ENCODE measurements at places on chromosomes 6 and 20. TPM values are rescaled to one million over a fixed set of nuclear protein-coding genes. Genes with fewer than 3 reads are reported as not detected.

DNA sequence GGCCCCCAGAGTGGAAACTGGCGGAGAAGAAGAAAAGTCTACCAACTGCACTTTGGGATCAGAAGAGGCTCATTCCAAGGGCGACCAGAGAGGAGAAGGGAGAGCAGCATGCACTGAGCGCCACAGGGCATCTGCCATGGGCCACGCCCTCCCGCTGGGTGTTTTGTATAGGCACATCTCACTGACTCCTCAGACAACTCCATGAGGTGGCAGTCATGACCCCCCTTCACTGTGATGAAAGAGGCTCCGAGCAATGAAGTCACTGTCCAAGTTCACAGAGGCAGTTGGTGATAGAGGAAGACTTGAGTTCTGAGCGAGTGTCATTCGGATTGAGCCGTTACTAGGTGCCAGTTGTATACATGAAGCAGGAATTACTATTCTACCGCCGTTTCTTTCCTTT is 15.4 kb downstream of the BPIFB1 start:
- H3K36me3 ChIP-seq, result no peaks in the 10 kb centered on the region
- H3K4me1 ChIP-seq, result no peaks in the 10 kb centered on the region
- H3K27ac ChIP-seq, result no peak overlapping the region
- H3K4me3 ChIP-seq, result no peak overlapping the region

DNA sequence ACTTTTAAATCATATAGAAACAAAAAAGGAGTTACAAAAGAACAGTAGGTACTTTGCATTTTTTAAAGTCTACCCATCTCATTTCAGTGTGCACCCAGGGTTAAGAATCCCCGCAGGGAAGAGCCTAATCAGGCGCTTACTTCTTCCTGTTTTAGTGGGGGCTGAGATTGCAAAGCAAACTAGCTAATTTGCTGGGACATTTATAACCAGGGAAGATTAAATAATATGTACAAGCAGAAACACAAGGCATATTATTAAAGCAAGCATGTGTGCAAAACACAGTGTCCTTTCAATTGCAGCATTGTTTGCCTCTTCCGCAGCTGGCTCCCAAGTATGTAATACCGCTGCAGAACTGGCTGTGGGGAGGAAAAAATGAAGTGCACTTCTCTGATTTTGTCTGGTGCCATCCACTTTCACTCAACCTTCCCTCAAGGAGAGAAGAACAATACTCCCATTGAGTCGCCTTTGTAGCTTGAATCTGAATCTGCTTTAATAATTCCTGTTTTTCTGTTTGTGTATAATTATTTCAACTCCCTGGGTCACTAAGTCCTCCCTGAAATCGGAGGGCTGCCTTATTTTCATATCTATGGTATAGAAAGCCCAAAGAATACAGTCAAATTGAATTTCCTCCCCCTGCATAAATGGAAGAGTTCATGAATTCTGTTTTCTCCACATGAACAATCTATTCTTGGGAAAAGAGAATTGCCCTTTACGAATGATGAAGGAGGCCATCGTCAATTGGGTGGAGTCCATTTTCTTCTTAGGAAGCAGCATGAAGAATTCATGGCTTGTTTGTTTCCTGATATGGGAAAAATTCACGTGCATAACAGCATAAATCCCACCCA is 23.3 kb upstream of the BCAS1 start:
- DNase-seq, result no peak
- no peaks in the 10 kb centered on the region for H3K27me3 ChIP-seq
- no peak overlapping the region for H3K27ac ChIP-seq
- no peak overlapping the region for H3K4me3 ChIP-seq
- H3K4me1 ChIP-seq, result no peaks in the 10 kb centered on the region

- no peak overlapping the region for H3K27ac ChIP-seq
- peaks cover 12% of the 10 kb centered on the region for H3K4me1 ChIP-seq
- no peak for DNase-seq
- peaks cover 26% of the 10 kb centered on the region for H3K27me3 ChIP-seq
- no peak overlapping the region for H3K4me3 ChIP-seq
These were observed 111.4 kb upstream of the ARMC2 start for GRCh38 chr6:108736832-108737231.

- no peaks in the 10 kb centered on the region for H3K36me3 ChIP-seq
- no peak for DNase-seq
- H3K4me1 ChIP-seq, result peaks cover 11% of the 10 kb centered on the region
These were observed 35.0 kb downstream of the BTBD9 start for GRCh38 chr6:38604700-38605099.

- H3K4me3 ChIP-seq, result no peak overlapping the region
- peaks cover 11% of the 10 kb centered on the region for H3K36me3 ChIP-seq
- no peaks in the 10 kb centered on the region for H3K27me3 ChIP-seq
- H3K27ac ChIP-seq, result no peak overlapping the region
These were observed 6.1 kb downstream of the MANBAL start for GRCh38 chr20:37295595-37295994.

- H3K4me1 ChIP-seq, result peaks cover 41% of the 10 kb centered on the region
- peaks cover 22% of the 10 kb centered on the region for H3K36me3 ChIP-seq
- H3K27ac ChIP-seq, result peak overlapping the region; percentile 78
- peak overlapping the region; percentile 94 for H3K4me3 ChIP-seq
These were observed 669 bp downstream of the PDCD2 start for GRCh38 chr6:170583756-170584180.

DNA sequence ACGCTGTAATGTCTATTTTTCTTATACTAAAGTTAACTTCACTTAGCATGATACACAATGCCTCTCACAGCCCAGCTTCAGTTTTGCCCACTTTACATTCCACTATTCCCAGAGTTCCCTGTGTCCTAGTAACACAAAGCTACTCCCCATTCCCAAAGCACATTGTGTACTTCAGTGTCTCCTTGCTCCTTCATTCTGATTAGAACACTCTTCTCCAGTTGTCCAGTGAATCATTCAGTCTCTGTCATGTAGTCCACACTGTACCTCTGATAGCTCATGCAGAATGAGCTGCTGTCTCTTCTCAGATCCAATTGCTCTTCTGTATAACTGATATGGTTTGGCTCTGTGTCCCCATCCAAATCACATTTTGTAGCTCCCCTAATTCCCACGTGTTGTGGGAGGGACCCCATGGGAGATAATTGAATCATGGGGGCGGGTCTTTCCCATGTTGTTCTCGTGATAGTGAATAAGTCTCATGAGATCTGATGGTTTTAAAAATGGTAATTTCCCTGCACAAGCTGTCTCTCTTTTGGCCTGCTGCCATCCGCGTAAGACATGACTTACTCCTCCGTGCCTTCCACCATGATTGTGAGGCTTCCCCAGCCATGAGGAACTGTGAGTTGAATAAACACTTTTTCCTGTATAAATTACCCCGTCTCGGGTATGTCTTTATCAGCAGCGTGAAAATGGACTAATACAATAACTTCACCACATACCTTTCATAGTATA is 2.1 kb upstream of the TMX4 start:
- DNase-seq, result no peak
- H3K27me3 ChIP-seq, result no peaks in the 10 kb centered on the region
- peaks cover 14% of the 10 kb centered on the region for H3K4me1 ChIP-seq
- H3K36me3 ChIP-seq, result no peaks in the 10 kb centered on the region
- H3K27ac ChIP-seq, result no peak overlapping the region

DNA sequence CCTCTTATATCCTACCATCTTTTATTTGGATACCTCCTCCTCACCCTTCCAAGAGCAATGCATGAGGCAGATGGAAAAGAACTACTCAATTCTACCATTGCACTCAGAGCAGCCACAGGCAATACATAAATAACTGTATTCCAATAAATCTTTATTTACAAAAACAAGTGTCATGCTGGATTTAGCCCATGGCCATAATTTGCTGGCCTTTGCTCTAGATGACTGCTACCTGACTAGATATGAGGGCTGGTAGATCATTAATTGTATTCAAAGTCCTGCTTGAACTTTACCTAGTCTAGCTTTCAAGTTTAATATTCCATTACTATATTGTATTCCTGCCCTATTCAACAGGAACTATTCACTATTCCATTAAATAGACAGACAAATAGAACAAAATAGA is 37.1 kb downstream of the AFG1L start:
- H3K27me3 ChIP-seq, result no peaks in the 10 kb centered on the region
- H3K4me3 ChIP-seq, result no peak overlapping the region
- no peak overlapping the region for H3K27ac ChIP-seq
- H3K4me1 ChIP-seq, result no peaks in the 10 kb centered on the region
- DNase-seq, result no peak
- H3K36me3 ChIP-seq, result no peaks in the 10 kb centered on the region

GRCh38 chr6:124670801-124671200 is 291.4 kb upstream of the RNF217 start:
- no peak for DNase-seq
- H3K4me1 ChIP-seq, result no peaks in the 10 kb centered on the region
- no peak overlapping the region for H3K27ac ChIP-seq
- H3K27me3 ChIP-seq, result no peaks in the 10 kb centered on the region
- H3K36me3 ChIP-seq, result no peaks in the 10 kb centered on the region
- H3K4me3 ChIP-seq, result no peak overlapping the region

- H3K4me1 ChIP-seq, result peaks cover 12% of the 10 kb centered on the region
- no peaks in the 10 kb centered on the region for H3K36me3 ChIP-seq
- DNase-seq, result no peak
- no peak overlapping the region for H3K4me3 ChIP-seq
These were observed 28.6 kb upstream of the PCMTD2 start for GRCh38 chr20:64226686-64227580.

DNA sequence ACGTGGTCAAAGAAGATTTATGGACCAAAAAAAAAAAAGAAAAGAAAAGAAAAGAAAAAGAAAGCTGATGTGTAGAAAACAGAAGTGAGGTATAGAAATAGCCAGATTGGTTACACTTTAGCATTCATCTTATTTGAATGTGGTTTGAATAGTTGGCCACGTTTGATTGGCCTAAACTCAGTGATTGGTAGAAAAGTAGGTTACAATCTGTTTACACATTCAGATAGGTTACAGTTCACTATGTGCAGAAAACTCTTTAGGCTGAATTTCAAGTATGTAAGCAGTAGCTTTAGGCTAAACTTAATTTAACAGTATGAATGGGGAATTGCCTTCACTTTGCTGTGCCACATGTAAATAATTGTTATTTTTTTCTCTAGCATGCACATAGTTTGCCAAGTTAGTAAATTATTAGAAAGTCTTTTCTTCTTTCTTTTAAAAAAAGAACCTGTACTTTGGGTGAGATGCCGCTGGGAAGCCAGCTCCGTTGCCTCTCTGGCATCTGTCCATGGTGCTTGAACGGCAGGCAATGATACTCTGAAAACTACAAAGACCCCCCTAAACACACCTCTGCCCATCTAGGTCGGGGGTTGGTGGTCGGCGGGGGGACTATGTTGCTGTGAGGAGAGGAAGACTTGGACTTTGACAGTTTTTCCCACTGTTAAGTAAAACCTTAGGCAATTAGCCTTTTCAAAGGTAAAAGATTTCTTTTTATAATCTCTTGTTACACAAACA is 173.0 kb downstream of the AIG1 start:
- no peaks in the 10 kb centered on the region for H3K36me3 ChIP-seq
- H3K4me1 ChIP-seq, result no peaks in the 10 kb centered on the region
- H3K27me3 ChIP-seq, result no peaks in the 10 kb centered on the region
- H3K4me3 ChIP-seq, result no peak overlapping the region
- DNase-seq, result no peak

- DNase-seq, result no peak
- H3K27me3 ChIP-seq, result peaks cover 30% of the 10 kb centered on the region
- no peak overlapping the region for H3K4me3 ChIP-seq
- no peak overlapping the region for H3K27ac ChIP-seq
These were observed 757 bp downstream of the RAET1E start for GRCh38 chr6:149897015-149897697.

The PRPH2 gene
- 0.14 TPM for total RNA-seq

The TMEM200A gene
- total RNA-seq, result 0.67 TPM

The GMPR gene
- not detected for total RNA-seq

Data from activated T-cell treated with anti-CD3 and anti-CD28 coated beads, Interleukin-2, amount 50 U/mL, for 72 hours (primary cell).